ENCODE measurements at places on chromosomes 3 and 15.

- H3K4me1 ChIP-seq = no peaks in the 10 kb centered on the region
- H3K36me3 ChIP-seq = no peaks in the 10 kb centered on the region
- no peak overlapping the region for H3K4me3 ChIP-seq
- no peak overlapping the region for H3K27ac ChIP-seq
- H3K27me3 ChIP-seq = no peaks in the 10 kb centered on the region
Observed at GRCh38 chr3:177320765-177321247, 123.5 kb upstream of the TBL1XR1 start.

GRCh38 chr15:40908095-40908494, 13.8 kb downstream of the VPS18 start:
- DNase-seq = no peak
- no peak overlapping the region for H3K27ac ChIP-seq
- H3K27me3 ChIP-seq = no peaks in the 10 kb centered on the region

DNA sequence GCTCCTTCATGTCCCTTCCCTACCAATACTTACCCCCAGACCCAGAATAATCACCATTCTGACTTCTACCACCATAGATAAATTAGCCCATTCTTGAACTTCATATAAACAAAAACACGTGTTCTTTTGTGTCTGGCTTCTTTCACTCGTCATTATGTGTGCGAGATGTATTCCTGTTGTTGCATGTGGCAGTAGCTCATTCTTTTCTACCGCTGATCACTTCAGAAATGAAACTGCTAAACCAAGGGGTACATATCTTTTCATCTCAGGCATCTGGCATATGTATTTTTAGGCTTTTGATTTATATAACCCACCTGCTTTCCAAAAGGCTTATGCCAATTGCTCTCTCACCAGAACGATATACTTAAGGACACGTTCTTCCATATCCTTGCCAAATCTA, 13.8 kb upstream of the SCG3 start:
- H3K36me3 ChIP-seq = no peaks in the 10 kb centered on the region
- H3K27ac ChIP-seq = no peak overlapping the region
- peaks cover 7% of the 10 kb centered on the region for H3K27me3 ChIP-seq
- DNase-seq = no peak
- no peak overlapping the region for H3K4me3 ChIP-seq
- H3K4me1 ChIP-seq = no peaks in the 10 kb centered on the region

DNA sequence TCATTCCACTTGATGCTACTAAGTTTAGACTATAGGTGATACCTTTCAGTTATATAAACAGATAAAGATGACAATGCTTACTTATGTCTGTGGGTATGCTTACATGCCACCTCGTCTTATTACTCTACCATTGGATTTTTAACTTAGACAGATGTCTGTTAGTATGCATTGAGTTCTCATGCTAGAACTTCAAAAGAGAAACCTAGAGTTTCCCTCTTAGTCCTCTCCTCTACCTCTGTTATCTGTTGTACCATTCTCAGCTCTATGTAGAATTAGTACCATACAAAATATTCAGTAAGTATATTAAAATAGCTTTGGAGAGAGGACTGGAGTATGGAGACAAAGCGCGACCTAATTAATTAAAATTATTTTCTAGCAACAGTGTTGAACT, 111.3 kb downstream of the BBX start:
- no peaks in the 10 kb centered on the region for H3K4me1 ChIP-seq
- no peaks in the 10 kb centered on the region for H3K27me3 ChIP-seq
- H3K4me3 ChIP-seq = no peak overlapping the region
- no peak for DNase-seq
- no peaks in the 10 kb centered on the region for H3K36me3 ChIP-seq

DNA sequence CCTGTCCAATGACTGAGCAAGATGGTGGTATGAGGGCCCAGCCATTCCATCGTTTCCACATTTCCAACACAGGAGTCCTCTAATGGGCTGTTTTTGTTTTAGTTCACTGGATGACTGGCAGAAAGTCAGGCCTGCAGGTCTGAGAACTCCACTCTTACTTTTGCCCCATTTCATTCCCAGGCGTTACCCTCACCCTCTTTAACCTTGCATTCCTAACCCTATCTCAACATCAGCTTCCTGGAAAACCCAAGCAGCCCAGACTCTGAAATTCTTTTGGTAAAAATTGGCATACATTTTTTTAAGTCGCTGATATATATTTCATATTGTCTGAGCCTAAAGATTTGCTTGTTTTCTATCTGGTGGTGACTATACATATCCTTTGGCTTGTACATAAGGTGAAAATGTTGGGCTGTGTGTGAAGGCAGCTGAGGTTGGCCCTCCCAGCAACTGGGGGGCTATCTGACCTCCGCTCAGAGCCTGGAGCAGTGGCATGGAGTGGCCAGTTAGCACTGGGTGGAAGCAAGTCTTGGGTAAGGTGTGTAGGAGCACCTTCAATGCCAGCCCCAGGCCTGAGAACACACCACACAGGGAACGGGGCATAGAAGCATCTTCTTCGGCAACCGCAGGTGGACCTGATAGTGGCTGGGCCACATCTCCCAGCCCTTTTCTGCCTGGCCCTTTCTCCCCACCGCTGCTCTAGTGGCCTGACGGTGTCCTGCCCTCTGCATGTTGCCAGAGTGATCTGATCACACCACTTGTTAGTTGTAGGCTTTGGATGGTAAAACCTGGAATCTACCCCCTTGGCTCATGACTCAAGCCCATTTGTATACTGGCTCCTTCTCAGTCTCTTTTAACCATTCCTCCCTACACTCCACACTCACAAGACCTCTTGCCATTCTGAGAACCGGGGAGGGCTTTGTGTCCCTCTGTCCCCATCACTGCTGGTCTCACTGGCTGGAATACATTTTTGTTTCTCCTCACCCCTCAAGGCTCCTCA, 50.0 kb downstream of the AMOTL2 start:
- H3K27ac ChIP-seq = no peak overlapping the region
- peaks cover 70% of the 10 kb centered on the region for H3K4me1 ChIP-seq
- H3K4me3 ChIP-seq = no peak overlapping the region
- DNase-seq = no peak
- no peaks in the 10 kb centered on the region for H3K27me3 ChIP-seq
- H3K36me3 ChIP-seq = no peaks in the 10 kb centered on the region

DNA sequence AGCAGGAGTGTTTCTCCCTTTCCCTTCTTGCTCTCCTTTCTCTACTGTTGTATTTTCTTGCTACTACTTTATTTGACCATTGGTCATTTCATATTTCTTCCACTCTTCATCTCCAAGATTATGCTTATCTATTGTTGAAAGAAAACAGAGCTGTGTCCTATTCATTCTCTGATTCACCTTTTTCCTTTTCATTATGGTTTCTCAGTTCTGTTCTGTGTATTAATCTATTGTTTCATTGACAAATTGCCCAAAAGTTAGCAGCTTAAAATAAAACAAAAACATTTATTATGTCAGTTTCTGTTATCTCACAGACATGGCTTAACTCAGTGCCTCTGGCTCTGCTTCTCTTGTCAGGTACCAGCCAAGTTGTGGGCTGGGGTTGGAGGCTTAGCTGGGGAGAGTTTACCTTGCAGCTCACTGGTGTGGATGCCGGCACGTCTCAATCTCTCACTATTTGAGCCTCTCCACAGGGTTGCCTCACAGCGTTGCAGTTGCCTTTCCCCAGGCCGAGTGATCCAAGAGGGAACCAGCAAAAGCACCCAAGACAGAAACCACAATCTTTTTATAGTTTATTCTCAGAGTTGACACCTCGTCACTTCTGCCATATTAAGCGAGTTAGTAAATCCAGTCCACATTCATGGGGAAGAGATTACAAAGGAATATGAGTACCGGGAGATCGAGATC, 36.9 kb upstream of the FILIP1L start:
- no peak overlapping the region for H3K4me3 ChIP-seq
- no peaks in the 10 kb centered on the region for H3K27me3 ChIP-seq
- no peak overlapping the region for H3K27ac ChIP-seq
- no peaks in the 10 kb centered on the region for H3K36me3 ChIP-seq
- no peaks in the 10 kb centered on the region for H3K4me1 ChIP-seq

- no peaks in the 10 kb centered on the region for H3K4me1 ChIP-seq
- H3K27ac ChIP-seq = no peak overlapping the region
- H3K4me3 ChIP-seq = no peak overlapping the region
- DNase-seq = no peak
- no peaks in the 10 kb centered on the region for H3K36me3 ChIP-seq
Observed at GRCh38 chr3:186255703-186256331, 106.2 kb downstream of the DGKG start.

DNA sequence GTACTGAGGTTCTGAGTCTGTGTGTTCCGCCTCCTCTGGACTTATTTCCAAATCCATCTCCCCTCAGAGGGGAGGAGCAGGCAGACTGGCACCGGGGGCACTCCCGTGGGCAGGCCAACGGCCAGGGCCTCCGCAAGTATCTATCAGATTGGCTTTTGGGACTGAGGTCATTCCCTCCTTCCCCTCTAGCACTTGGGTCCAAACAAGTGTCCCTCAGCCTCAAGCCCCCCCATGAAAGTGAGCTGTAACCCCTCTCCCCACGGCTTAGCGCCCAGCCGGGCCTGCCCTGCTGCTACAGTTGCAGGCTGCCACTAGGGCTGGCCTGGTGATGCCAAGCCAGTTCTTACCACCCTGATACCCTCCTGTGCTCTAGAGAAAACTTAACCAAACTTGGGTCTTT, 17.4 kb downstream of the ITGA11 start:
- no peak overlapping the region for H3K4me3 ChIP-seq
- H3K36me3 ChIP-seq = no peaks in the 10 kb centered on the region
- no peak overlapping the region for H3K27ac ChIP-seq
- H3K4me1 ChIP-seq = no peaks in the 10 kb centered on the region
- no peak for DNase-seq

DNA sequence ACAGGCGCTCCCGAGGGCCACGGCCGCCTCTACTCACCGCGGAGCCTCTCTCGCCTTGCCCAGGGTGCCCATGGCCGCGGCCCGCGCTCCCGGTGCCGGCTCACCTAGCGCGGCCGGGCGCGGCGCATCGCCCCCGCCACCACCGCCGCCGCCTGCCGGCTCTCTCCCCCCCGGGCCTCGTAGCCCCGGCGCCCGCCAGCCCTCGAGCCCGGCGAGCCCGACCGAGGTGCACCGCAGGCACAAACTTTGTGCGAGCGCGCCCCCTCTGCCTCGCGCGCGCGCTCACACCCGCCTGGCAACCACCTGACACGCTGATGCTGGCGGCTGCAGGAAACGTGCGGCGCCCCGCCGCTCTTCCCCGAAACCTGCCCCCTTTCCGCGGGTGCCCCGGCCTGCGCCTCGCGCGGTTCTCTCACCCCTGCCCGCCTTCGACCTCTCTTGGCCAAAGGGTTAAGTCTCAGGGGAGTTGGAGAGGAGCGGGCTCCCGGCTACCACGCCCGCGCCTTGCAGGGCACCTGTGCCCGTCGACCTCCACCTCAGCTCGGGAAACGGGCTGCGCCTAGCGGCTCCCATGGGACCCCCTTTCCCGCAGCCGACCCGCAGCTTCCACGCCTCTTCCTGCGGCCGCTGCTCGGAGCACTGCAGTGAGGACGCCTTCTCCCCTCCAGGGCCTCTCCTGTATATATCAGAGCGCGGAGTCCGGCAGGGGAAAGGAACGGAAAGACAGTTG, at the start of gene RASGRP1:
Gene RASGRP1, minus strand, starts transcription at position 258 of the 730 bp plus-strand sequence. Its CDS starts 186 bp downstream, at position 72.
- H3K4me3 ChIP-seq = peak within 1 kb of the TSS; percentile 47
- peaks cover 35% of the 10 kb centered on the region for H3K27me3 ChIP-seq
- no peak for DNase-seq
- no peaks in the 10 kb centered on the region for H3K4me1 ChIP-seq
- H3K27ac ChIP-seq = no peak within 1 kb of the TSS

DNA sequence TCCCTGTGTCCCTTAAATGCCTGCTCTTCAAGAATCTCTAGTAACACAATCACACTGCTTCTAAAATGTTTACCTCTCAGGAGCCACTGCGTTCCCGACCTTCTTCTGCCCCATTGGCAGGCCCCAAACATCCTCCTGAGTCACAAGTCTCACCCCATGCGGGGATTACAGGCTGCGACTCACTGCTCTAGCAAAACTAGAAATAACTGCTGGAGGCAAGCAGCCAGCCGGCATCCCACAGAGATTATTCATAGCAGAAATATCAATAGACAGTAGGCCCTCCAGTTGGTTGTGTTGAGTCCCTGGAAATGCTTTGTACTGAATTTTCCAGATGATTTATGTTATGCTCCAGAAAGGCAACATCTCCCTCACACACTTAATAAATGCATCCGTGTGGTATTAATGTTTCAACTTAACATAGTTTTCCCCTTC, 64.8 kb downstream of the RFTN1 start:
- H3K27me3 ChIP-seq = no peaks in the 10 kb centered on the region
- H3K4me1 ChIP-seq = peaks cover 15% of the 10 kb centered on the region
- H3K4me3 ChIP-seq = no peak overlapping the region
- H3K27ac ChIP-seq = peak overlapping the region; percentile 74
- peak; percentile 19 for DNase-seq

DNA sequence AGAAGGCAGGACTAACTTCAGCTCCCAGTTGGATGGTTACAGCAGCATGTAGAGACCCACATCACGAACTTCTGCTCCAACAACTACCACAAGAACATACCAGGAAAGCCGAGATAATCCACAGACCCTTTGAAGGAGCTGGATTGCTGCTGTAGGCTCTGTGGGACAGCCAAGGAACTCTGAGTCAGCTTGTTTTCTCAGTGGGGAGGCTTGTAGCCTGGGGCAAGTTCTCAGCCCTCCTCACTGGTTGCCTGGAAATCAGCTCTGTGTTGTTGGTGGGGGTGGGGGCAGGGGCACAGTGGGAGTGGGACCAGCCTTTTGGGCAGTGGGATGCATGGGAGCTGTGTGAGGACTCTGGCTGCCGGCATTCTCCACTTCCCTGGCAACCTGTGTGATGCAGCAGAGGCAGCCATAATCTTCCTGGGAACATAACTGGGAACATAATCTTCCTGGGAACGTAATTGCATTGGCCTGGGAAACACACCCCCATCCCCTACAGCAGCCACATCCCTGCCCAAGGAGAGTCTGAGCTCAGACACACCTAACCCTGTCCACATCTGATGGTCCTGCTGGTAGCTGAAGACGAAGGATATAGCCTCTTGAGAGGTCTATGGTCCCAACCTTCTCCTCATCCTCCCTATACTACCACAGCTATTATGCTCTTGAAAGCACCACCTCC, 153.1 kb downstream of the PEAK1 start:
- no peaks in the 10 kb centered on the region for H3K36me3 ChIP-seq
- H3K4me3 ChIP-seq = no peak overlapping the region
- H3K4me1 ChIP-seq = peaks cover 3% of the 10 kb centered on the region

DNA sequence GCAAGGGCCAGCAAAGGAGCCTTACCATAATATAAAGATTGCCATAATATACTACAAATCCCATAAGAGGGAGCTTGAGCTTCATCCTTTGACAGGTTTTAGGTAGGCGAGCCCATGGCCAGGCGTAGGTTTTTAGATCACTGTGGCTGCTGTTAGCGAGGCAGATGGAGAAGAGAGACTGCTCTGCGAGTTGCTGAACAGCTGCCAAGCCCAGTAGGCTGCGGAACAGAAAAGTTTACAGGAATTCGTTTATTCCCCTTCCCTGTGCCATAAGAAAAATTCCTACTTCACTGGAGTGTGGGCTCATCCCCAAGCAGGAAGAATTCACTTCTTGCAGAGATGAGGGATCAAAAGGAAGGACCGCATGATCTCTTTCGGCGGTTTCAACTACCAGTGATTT, 30.5 kb downstream of the TMED3 start:
- no peaks in the 10 kb centered on the region for H3K27me3 ChIP-seq
- no peak overlapping the region for H3K4me3 ChIP-seq
- H3K4me1 ChIP-seq = no peaks in the 10 kb centered on the region
- H3K36me3 ChIP-seq = no peaks in the 10 kb centered on the region
- no peak overlapping the region for H3K27ac ChIP-seq

Data from keratinocyte (primary cell).